Activated CD4-positive, alpha-beta T cell treated with anti-CD3 and anti-CD28 coated beads, Interleukin-2, amount 10 ng/mL, durations not matched to agents 7 days and 5 days (primary cell): ENCODE measurements at places on chromosomes 2 and 18. TPM values are rescaled to one million over a fixed set of nuclear protein-coding genes. Genes with fewer than 3 reads are reported as not detected.

DNA sequence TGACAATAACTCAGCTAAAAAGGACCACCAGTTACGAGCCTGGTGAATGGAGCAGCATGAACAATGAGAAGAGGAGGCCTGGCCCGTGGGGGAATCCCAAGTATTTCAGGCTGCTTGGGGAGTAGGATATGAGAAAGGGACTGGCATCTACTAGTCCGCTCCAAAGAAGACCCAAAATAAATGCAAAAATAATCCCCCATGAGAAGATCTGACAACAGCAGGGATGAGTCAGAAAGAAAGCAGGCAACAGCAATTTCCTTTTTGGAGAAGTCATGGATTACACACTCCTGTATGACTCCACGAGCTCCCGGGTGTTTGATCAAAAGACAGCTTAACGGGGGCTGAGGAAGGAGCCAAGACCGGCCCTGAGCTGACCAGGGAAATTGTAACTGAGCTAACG, 111.4 kb downstream of the SOX11 start:
- DNase-seq: no peak

- no peak for DNase-seq
These were observed 512.9 kb downstream of the LRRTM4 start for GRCh38 chr2:77009307-77009706.

- DNase-seq: no peak
These were observed 203.3 kb downstream of the SH3BP4 start for GRCh38 chr2:235155163-235155562.

- DNase-seq: no peak
These were observed 248.0 kb downstream of the TMEM182 start for GRCh38 chr2:103009871-103010270.

DNA sequence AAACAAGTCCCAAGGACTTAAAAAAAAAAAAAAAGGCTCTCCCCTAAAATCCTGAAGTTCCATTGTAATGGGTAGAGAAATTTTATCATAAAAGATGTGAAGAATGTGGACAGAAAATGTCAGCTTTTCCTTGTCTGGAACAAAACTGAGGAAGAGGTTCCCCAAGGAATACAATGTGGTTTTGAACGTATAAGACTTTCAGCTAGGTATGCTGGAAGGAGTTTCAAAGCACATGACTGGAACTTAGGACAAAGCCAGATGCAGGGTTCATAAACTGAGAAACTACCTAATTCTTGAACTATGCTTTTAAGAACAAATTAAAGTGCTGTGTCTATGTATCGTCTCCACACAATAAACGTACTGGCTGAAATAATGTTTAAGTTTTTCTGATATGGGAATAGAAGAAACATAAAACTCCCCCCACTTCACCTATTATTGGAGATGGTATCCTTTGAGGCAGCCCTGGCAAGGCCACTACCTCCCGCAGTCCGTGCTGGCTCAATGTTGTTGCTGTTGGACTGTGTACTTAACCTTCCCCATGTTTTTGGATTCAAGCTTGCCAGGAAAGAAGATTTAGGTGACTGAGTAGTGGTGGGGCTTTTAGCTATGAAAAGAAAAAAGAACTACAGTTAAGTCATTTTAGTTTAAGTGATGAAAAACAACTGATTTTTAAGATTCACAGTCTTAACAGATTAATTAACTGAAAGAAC, 84.2 kb upstream of the DNER start:
- DNase-seq: no peak

- no peak for DNase-seq
These were observed 1344.5 kb upstream of the TMEFF2 start for GRCh38 chr2:193539188-193539587.

- no peak for DNase-seq
These were observed 5.4 kb downstream of the KLHL14 start for GRCh38 chr18:32767400-32767799.

- DNase-seq: no peak
These were observed 43.2 kb upstream of the NEB start for GRCh38 chr2:151777487-151777886.

- no peak for DNase-seq
These were observed 578.7 kb upstream of the NETO1 start for GRCh38 chr18:73446502-73446901.

- no peak for DNase-seq
These were observed 504.2 kb downstream of the TDRD15 start for GRCh38 chr2:21627938-21628337.

GRCh38 chr2:3126911-3127621, 250.6 kb downstream of the EIPR1 start:
- no peak for DNase-seq

DNA sequence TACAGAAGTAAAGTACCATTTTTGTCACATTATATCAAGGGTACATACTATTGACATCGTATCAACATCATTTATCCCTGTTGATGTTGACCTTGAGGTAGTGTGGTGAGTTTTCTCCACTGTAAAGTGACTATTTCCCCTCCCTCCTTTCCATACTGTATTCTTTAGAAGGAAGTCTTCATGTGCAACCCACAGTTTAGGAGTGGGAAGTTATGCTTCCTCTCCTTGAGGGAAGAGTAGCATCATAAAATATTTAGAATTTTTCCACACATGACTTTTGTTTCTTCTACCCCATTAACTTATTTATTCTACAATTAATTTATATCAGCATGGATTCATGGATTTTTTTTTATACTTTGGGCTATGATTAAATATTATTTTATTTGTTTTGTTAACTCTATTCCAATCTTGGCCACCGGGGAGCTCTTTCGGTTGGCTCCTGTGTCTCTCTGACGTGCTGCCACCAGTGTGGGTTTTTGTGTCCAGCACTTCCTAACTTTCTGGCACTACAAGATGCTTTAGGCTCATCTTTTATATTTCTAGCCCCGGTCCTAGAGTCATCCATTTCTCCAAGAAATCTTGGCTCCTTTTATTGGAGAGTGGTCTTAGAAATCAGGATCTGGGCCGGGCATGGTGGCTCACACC, 19.0 kb downstream of the AQP12B start:
- no peak for DNase-seq

Gene BOD1L2
- not detected for total RNA-seq

Gene DSEL
- total RNA-seq: 0.10 TPM

Gene CTDP1
- 35.0 TPM for total RNA-seq

Gene LRATD1
- total RNA-seq: not detected

Gene GATA6
- not detected for total RNA-seq

Gene ZAP70
- total RNA-seq: 302 TPM
